T47D (cell line): ENCODE measurements at places on chromosomes 5 and 9.

DNA sequence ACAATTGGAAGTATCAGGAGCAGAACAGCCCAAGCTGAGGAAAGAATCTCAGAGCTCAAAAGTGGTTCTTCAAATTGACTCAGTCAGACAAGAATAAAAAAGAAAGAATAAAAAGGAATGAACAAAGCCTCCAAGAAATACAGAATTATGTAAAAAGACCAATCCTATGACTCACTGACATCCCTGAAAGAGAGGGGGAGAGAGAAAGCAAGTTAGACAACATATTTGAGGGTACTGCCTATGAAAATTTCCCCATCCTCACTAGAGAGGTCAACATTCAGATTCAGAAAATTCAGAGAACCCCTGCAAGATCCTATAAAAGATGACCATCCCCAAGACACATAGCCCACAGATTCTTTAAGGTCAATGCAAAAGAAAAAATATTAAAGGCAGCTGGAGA is 173.2 kb downstream of the ALDH1A1 start:
- no peak for DNase-seq

DNA sequence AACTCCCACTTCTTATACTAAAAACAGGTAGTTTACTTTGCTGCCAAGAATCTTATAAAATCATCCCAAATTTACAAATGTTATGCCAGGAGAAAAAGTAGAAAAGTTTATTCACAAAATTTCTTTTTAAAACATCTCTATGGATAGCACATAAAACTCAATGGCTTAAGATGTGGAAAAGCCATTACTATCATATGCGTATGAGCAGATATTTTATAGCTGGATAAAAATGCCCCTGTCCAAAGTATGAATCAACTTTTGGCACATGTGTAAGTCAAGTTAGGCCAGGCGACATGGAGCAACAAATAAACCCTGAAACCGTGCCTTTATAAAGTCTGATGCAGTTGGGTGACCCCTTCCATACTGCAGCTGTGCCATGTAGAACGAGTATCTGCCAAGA is 38.6 kb upstream of the FBP1 start:
- no peak for DNase-seq

DNA sequence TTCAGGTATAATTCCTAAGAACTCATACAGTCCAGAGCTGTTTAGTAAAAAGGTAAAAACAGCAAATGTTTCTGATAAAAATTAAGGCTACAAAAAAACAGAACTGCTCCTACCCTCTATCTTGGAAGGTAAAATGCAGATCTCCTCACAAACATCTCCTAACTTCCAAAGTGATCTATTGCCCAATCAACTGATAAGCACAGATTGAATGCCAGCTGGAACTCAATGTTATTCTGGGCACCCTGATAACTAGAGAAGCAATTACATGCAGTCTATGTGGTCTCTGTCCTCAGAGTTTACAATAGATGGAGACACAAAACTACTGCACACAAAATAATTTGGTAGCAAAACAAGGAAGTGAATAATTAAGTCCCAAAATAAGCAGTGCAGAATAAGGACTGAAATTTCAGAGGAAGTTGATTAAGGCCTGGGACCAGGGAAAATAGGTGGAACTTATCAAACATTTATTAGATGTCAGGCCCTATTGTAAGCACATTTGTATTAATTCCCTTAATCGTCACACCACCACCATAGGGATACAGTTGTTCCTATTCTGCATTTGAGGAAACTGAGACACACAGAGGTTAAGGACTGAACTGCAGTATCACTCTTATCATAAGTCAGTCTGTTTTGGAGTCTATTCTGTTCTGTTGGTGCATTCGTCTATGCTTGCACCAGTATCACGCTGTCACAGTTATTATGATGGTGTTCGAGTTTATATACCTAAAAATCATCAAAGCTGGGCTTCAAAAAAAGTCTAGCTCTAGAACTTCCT is 102.2 kb upstream of the TARS1 start:
- no peak for DNase-seq

- no peak for DNase-seq
Measured at GRCh38 chr9:69975681-69976080, 68.0 kb upstream of the MAMDC2 start.
